ENCODE measurements at places on chromosomes 11 and 22.

- DNase-seq: no peak
Measured at GRCh38 chr11:35905646-35906276, 38.1 kb upstream of the LDLRAD3 start.

- DNase-seq: peak; percentile 68
Measured at GRCh38 chr11:74418509-74418895, 20.3 kb upstream of the PGM2L1 start.

DNA sequence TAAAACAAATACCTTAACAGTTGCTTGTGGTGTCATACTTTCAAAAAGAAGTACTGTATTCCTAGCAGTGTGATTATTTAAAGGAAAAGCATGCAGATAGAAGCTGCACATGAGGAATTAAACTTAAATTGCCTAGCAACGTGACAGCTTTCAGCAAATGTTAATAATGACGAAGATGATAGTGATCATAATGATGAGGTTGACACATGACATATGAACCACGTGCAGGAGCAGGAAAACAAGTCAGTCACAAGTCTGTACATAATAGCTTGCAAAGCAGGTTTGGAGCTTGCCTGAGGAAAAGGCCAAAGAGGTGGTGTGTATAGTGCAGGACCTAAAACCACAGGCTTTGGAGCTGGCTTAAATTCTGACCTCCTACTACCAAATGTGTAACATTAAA lies 30.6 kb upstream of the PIK3C2A start:
- no peak for DNase-seq

- no peak for DNase-seq
Measured at GRCh38 chr11:70319396-70320076, 49.0 kb downstream of the PPFIA1 start.

DNA sequence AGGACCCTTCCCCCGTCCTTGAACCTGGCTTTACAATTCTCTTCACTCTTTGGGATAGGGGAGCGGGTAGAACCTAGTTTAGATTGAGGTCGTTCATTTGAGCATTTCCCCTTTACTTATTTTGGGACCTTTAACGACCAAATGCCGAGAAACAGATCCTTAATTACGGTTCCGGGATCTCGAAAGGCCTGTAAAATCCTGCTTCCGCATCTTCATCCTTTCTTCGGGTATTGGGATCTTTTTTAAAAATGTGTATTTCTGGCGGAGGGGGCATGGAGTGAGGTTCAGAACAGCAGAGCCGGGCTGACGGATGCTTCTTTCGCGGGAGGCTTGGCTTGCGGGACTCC lies 395 bp upstream of the HIPK3 start:
- no peak for DNase-seq

GRCh38 chr22:28728621-28729313 lies 12.9 kb downstream of the CHEK2 start:
- DNase-seq: no peak

GRCh38 chr22:19644314-19645223 lies 69.7 kb upstream of the SEPTIN5 start:
- no peak for DNase-seq

- peak; percentile 52 for DNase-seq
Measured at GRCh38 chr11:69000831-69001242, 12.2 kb downstream of the MRGPRF start.

- DNase-seq: no peak
Measured at GRCh38 chr22:48264586-48264985, 1502.1 kb downstream of the TBC1D22A start.

GRCh38 chr11:35057926-35058668 lies 80.9 kb upstream of the CD44 start:
- DNase-seq: no peak

- DNase-seq: no peak
Measured at GRCh38 chr11:44171518-44171917, 76.0 kb downstream of the EXT2 start.

- DNase-seq: peak; percentile 19
Measured at GRCh38 chr22:37244114-37244921, at the start of gene RAC2. Gene RAC2, minus strand, starts transcription at chr22:37244269. Its CDS starts 121 bp downstream, at chr22:37244148.

- DNase-seq: no peak
Measured at GRCh38 chr11:24900960-24901549, 404.2 kb downstream of the LUZP2 start.

- no peak for DNase-seq
Measured at GRCh38 chr11:115322553-115323203, 181.5 kb downstream of the CADM1 start.

- no peak for DNase-seq
Measured at GRCh38 chr22:48748860-48749554, 1078.7 kb downstream of the BRD1 start.
